Right lobe of liver (tissue), 6 donors: ENCODE measurements at places on chromosomes 3 and 15.

GRCh38 chr3:4091786-4092185, 211.4 kb upstream of the SETMAR start:
- DNase-seq = no peak

DNA sequence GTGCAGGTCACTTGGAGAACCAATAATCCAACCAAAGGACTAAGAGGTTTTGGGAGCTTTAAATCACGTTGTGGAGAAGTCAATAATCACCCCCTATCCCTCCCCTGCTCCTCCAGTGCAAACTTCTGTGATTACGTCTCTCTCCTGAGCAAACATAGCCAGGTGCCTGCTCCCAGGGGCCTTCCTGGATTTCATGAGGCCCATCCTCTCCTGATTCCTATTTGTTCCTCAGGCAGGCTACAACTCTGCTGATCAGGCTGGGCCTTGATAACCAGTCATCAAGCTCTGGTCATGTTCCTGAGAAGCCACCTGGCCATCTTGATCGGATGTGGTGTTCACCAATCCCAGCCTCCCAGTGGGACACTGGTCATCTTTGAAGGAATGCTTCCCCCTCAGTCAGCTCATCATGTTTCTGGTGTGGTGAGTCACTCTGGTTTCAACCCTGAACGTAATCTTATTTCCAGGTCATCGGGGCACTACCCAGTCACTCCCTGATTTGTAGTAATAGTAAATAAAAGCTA, 2.9 kb upstream of the ZNF710 start:
- DNase-seq = no peak

DNA sequence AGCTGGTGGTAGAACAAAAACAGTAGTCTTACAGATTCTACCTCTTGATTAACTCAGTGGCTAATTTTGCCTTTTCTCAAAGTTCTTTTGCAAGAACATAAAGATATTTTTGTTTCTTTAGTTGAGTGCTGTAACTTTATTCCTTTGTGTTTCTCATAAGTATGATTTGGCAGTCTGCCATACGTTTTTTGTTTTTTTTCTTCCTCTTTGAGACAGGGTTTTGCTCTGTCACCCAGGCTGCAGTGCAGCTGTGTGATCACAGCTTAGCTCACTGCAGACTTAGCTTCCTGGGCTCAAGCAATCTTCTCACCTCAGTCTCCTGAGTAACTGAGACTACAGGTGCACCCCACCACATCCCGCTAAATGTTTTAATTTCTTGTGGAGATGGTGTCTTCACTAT, 22.4 kb downstream of the B3GNT5 start:
- DNase-seq = no peak

GRCh38 chr3:23399221-23399620, 196.1 kb downstream of the UBE2E2 start:
- DNase-seq = no peak

- DNase-seq = peak; percentile 77
Measured at GRCh38 chr15:99104788-99105513, at the start of gene SYNM. Gene SYNM (plus strand): TSS chr15:99105080. CDS start chr15:99105200, 120 bp downstream.

GRCh38 chr15:77630956-77631744, 1.6 kb downstream of the LINGO1 start:
- DNase-seq = no peak

GRCh38 chr3:195015021-195015420, 255.9 kb downstream of the XXYLT1 start:
- DNase-seq = peak; percentile 38

- no peak for DNase-seq
Measured at GRCh38 chr3:110193074-110193473, 855.7 kb upstream of the DPPA4 start.

DNA sequence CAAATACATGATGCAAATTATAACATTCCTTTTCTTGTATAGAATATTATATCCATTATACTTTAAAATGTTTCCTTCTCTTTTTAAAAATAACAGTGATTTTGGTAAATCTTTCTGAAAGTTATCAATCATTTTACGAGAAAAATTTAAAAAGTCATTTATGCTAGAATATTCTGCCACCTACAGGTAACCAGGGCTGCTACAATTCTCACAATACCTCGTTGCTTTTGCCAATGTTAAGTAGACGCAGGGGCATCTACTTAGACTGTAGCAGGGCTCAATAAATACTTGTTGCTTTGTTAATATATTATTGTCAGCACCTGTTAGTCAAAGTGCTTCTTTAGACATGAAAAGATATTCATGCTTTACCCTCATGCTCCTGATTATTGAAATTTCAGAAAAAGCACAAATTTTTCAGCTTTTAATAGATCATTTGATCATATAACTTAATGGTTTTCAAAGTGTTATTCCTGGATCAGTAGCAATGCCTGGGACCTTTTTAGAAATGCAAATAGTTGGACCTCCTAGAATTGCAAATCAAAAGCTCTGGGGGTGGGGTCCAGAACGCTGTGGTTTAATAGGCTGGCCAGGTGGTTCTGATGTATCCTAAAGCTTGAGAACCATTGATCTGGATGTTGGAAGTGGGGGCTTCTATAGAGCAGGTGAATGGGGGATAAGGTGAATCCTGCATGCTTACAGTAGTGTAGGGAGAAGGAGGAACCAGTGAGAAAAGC, 223.6 kb upstream of the PDZRN3 start:
- no peak for DNase-seq

DNA sequence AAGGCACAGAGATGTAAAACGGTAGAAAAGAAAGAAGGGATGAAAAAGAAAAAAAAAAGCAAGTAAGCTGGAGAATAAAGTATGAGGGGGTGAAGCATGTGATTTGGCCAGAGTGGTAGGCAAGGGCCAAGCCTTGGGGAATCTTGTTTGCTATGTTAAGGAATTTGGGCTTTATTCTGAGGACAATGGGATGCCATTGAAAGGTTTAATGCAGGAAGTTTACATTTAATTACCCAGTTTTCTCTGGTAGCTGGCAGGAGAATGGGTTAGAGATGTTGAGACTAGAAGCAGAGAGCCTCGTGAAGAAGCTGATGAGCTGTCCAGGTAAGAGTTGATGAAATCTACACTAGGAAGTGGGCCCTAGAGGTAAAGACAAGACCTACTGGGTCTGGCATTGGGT, 455.9 kb downstream of the PDCD6IP start:
- DNase-seq = no peak

DNA sequence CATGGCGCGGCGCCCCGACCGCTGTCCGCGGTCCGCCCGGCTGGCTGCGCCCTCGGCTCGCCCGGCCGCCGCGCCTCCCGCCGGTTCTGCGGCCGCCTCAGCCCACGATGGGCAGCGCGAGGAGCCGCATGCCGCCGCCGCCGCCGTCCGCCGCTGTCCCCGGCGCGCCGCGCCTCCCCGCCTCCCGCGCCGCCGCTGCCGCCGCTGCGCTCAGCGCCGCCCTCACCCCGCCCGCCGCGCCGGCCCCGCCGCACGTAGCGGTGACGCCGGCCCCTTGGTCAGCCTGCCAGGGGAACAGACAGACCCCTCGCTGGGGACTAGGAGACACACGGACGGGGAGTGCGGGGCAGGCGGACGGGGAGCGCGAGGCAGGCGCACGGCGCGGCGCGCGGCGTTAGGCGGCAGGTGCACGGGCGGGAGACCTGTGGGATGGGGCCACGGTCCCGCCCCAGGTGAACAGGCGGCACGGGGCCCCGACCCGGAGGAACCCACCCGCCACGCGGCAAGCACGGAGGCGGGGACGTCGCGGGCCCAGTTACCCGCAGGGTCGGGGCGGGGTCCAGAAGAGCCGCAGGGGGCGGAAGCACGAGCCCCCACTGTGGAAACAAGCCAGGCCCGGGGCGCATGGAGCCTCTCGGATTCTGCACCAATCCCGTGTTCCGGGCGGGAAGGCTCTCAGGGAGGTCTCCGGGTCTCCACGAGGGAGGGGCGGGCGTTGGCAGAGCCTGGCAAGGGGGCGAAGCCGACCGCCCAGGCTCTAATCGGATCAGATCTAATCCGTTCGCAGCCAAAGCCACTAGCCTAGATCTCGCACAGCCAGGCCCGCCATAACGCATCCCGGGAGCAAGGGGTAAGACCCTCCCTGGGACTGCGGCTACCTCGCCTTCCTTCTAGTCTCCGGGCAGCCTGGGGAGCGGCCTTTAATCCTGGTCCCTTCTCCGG, at the start of gene CSPG5:
Gene CSPG5, minus strand, starts transcription at position 175 of the 942 bp plus-strand sequence. Its CDS starts 172 bp downstream, at position 3.
- DNase-seq = peak; percentile 32

DNA sequence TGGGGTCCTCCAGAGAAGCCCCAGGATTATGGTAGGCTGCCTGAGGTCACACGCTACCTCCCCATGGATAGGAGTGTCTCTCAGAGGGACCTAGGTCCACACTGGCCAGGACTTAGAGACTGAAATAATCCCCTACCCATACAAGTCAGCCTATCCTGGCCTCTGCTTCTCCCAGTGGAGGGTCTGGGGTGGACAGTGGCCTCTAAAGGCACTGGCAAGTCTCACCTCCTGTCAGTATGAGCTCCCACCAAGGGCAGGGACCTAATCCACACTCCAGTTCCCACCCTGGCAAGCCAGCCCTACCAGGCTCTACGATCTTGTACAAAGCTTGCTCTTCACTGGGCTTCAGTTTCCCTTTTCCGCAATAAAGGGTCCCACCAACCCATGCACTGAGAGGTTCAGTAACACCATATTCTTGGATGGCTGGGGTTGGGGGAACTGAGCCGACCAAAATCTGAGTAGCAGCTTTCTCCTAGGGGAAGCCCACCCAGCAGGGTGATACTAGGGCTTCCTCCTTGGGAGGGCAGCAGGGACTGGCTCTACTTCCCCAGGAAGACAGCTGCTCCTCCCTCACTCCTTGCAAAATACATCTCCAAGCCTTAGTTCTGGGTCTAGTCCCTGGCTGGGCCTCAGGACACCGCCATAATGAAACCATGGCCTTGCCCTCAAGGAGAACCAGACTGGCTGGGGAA, 2.4 kb downstream of the CISH start:
- DNase-seq = no peak

DNA sequence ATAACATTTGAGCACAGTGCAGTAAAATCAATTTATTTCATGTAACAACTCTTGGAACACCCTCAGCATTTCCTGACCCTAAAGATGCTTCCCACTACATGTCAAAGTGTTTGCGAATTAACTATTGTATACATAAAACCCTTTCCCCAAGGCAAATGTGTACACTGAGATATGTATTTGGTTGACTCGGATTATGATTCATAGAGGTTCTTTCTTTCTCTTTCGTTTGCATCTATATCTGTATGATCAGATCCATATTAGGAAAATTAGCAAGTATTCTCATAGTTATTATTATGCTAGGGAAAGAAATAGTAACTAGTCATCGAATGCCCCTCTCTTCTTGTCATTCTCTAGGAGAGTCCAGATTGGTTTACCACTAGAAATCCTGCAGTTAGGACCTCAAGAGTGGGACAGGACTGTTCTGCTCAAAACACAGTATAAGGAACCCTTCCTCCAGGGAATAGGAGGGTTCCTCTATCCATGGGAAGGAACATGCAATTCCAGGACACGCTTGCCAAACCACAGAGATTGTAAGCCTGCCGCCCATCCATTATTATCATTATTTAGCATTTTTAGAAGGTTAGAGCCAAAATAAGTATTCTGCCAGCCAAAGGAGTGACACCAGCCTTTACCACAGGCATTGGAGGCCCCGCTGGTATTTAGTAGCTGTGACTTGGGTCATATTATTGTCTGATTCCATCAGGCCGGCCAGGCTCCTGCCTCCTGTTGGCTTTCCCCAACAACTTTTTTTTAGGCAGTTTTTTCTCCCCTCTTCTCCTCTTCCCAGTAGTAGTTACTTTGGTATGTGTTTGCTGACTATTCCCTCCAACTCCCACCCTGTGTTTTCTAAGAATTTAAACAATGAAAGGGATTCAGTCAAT, 100.7 kb downstream of the GALK2 start:
- no peak for DNase-seq

GRCh38 chr3:64559588-64559987, 128.2 kb downstream of the ADAMTS9 start:
- no peak for DNase-seq

DNA sequence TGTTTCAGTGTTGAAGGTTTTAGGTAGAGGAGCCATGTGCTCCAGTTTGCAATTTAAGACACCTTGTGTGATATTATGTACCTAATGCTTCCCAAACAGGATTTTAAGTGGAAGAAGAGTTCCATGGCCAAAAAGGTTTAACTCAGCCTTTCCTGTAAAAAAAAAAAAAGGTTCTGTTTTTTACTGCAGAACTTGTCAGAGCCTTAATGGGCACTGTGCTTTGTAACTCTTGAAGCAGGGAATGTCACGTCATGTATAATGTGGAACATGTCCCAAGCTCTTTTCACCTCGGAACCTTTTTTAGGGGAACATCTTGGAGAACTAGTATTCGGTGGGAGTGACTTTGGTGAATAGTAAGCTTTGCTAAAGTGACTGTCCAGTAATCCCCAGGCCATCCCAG, 31.6 kb downstream of the PSMD6 start:
- DNase-seq = no peak

DNA sequence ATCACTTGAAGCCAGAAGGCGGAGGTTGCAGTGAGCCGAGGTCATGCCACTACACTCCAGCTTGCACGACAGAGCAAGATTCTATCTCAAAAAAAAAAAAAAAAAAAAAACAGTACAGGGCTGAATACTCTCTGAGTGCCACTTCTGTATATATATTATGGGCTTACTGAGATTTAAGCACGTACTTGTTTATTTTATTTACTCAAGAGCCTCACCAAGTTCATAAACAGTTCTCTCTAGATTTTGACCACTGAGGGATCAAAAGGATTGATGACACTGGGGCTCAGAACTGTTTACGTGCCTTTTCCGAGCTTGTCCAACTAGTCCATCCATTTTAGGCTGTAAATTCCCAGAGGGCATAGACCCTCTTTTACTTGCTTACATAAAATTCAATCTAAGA, 81.5 kb downstream of the FRMD4B start:
- no peak for DNase-seq
